Activated CD4-positive, alpha-beta T cell treated with anti-CD3 and anti-CD28 coated beads, Interleukin-2, amount 50 U/mL, for 1 hour (primary cell): ENCODE measurements at places on chromosomes 6 and 20.

DNA sequence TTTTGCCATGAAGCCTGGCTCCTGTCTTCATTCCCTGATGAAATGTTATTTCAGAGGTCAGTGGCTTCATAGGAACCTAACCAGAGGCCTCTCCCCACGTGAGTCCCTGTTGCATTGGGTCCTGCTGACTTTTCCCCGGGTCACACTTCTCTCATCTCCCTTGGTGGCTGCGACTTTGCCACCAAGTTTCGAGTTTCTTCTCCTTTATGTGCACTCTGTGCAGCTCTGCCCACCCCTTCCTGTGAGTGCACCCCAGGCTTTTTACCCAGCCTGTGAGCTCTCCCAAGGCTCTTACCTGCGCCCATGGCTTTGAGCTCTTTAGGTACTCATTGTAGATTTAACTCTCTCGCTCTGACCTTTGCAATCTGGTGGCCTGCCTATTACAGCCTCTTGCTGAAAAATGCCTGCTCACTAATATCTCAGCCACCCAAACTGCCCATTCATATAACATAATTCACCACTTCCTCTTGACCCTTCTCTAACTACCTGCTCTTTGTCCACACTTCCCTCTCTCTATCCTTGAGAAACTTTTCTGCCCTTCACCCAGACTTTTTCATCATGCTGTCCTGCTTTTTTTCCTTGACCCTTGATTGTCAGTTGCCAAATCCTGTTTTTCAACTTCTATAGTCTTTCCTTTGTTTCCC is 105.9 kb downstream of the SASH1 start:
- DNase-seq, result no peak

- peak; percentile 81 for DNase-seq
Observed at GRCh38 chr6:157274471-157275226, 48.7 kb downstream of the TMEM242 start.

- no peak for DNase-seq
Observed at GRCh38 chr6:30272032-30272431, 54.7 kb upstream of the TRIM39 start.

- no peak for DNase-seq
Observed at GRCh38 chr6:47149554-47149953, 107.4 kb upstream of the ADGRF1 start.

DNA sequence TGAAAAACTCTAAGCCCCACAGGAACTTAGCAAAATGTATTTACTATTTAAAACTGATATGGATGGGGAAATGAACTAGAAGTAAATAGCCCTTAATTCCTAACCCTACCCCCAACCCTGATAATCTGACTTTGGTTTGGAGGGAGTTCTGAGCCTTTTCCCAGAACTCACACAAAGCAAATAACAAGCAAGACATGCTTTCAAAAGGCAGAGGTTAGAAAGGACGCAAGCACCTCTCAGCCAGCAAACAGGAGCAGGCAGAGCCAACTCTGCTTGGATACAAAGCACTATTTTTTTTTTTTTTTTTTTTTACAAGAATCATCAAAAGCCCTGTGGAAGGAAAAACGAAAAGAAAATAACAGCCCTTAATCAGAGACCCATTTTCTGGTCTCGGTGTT is 58.7 kb downstream of the SLC22A23 start:
- DNase-seq, result no peak
